ENCODE measurements at places on chromosomes 6 and 20.

GRCh38 chr6:121593011-121593641, 157.7 kb downstream of the GJA1 start:
- DNase-seq = no peak

GRCh38 chr6:137036566-137037300, 8.0 kb downstream of the IL20RA start:
- DNase-seq = no peak

GRCh38 chr20:52622081-52622480, 350.1 kb upstream of the TSHZ2 start:
- no peak for DNase-seq

GRCh38 chr20:32454164-32455145, 96.3 kb downstream of the ASXL1 start:
- no peak for DNase-seq

- DNase-seq = peak; percentile 7
Measured at GRCh38 chr6:166460473-166461437, 78.0 kb upstream of the MPC1 start.

DNA sequence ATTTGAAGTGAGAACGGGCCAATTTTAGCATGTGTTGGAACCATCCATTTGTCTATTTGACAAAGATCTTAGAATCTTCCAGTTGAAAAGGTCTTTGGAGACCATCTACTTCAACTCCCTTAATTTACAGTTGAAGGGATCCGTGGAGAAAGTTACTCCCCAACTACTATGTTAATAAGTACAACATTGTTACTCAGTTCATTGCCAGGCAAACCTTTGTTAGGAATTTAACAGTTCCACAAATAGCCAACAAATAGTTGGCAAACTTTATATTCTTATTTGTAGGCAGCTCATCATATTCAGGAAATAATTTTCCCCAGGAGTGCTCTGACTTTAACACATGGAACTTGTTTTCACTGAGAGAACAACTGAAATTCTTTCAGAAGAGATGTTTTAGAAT, 81.0 kb upstream of the FLRT3 start:
- DNase-seq = no peak

GRCh38 chr6:63560801-63561287, 11.4 kb upstream of the LOC128125822 start:
- no peak for DNase-seq

DNA sequence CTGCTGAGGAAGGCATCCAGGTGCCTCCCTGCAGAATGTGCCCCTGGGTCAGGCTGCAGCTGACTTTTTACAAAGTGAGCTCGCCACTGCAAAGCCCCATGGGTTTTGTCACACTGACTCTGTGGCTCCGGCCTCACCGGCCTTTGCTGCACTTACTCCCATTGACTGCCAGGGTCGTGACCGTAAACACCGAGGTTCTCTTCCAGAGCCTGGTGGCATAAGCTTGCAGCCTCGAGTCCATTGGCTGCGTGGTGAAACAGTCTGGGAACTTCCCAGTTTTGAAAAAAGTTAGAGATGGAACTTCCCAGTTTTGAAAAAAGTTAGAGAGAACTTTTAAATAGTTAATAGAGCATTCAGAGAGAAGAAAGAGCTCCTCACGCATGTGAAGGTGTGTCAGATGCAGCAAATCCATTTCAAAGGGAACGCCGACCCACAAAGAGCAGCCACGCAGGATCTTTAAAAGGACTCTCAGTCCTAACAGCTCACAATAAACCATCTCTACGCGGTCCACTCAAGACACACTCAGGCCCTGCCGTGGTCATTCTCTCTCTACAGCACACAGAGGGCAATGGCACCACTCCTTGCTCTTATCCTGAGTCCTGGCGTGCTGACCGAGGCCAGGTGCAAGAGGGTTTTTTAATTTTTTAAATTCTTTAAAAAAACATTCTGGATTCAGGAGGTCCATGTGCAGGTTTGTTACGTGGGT, 12.8 kb downstream of the RAMACL start:
- DNase-seq = no peak

DNA sequence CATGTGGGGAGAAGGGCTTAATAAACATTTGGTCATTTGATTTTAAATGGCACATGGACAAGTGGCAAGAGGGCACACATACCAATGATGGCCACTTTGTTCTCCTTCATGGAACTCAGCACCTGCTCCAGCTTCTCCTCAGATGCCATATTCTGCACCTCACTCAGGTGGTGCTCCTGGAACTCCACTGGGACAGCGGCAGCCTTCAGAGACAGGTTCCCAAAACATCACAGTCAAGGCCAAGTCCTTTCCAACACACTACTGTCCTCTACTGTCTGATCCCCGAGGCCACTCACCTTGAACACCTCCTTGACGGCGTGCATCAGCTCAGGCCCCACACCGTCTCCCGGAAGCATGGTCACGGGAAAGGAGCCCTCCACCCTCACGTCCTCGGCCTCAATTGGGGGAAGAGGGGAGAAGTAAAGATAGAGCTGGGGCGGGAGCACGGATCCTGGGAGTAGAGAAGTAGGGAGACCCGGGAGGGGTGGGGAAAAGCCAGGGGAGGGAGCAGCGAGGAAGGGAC, 591 bp downstream of the IDH3B start:
- no peak for DNase-seq

DNA sequence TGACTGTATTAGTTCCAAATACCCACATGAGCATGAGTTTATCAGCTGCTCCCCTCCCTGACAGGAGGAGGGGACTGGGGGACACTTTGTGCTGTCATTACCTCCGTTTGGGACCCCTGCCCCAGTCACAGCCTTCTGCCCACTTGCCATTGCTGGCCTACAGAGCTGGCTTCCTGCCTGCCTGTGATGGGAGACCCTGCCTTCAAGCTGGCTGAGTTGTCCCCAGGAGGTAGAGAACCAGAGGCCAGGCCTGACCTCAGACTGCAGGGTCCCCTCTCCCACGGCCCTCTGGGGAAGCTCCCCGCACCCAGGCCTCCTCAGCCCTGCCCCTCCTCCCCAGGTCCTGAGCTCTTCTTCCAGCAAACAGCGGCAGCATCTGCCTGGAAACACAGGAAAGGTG, 105.5 kb downstream of the JPH2 start:
- no peak for DNase-seq

GRCh38 chr20:17806739-17807441, 107.1 kb downstream of the BANF2 start:
- DNase-seq = peak; percentile 49

DNA sequence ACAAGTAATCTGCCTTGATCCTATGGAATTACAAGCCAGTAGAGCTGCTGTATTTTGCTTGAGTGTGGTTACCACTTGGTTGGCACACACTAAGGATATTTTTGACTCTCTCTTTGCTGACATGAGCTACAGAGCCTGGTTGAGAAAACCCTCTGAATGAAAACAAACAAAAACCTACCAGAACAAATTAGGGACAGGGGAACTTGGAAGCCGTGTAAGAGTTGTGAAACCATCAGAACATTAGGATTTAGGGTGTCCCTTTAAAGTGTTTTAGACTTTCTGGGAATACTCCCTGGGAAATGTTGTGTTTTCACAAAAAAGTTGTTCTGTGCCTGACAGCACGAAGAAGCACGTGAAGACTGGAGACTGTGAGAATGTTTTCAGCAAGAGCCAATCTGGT, 20.5 kb upstream of the PDE7B start:
- no peak for DNase-seq

GRCh38 chr20:47638851-47639250, 137.2 kb downstream of the NCOA3 start:
- DNase-seq = no peak

GRCh38 chr20:8414586-8415274, 282.7 kb downstream of the PLCB1 start:
- peak; percentile 45 for DNase-seq

GRCh38 chr6:106064756-106065155, 21.4 kb upstream of the PRDM1 start:
- no peak for DNase-seq

- DNase-seq = no peak
Measured at GRCh38 chr6:105645958-105646357, 243.1 kb upstream of the PREP start.

DNA sequence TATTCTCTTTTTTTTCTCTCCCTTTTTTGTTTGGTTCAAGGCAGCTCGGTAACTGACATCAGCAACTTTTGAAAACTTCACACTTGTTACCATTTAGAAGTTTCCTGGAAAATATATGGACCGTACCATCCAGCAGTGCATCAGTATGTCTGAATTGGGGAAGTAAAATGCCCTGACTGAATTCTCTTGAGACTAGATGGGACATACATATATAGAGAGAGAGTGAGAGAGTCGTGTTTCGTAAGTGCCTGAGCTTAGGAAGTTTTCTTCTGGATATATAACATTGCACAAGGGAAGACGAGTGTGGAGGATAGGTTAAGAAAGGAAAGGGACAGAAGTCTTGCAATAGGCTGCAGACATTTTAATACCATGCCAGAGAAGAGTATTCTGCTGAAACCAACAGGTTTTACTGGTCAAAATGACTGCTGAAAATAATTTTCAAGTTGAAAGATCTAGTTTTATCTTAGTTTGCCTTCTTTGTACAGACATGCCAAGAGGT, 10.6 kb downstream of the HEY2 start:
- no peak for DNase-seq

GRCh38 chr6:17959302-17959701, 28.1 kb downstream of the KIF13A start:
- no peak for DNase-seq

DNA sequence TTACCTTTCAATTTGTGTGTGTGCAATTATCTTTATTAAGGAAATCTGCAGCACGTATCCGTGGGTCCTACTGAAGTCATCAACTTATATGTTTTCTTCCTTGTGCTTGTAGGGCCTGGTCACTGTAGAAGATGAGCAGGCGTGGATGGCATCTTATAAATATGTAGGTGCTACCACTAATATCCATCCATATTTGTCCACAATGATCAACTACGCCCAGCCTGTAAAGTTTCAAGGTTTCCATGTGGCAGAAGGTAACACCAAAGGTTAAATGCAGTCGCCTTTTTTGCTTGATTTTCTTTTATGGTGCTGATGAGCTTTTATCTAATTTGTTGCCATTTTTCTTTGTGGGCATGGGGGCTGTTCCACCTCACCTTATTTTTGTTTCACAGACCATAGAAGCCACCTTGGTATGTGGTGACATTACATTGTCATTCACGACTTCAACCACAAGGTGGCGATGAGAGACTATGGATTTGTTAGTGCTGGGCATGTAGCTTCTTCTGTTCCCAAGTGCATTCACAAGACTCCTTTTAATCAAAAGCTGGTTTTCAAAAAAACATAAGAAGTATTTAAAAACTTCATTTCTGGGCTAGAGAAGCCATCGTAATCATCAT, 106.5 kb upstream of the LAMP5 start:
- peak; percentile 22 for DNase-seq

DNA sequence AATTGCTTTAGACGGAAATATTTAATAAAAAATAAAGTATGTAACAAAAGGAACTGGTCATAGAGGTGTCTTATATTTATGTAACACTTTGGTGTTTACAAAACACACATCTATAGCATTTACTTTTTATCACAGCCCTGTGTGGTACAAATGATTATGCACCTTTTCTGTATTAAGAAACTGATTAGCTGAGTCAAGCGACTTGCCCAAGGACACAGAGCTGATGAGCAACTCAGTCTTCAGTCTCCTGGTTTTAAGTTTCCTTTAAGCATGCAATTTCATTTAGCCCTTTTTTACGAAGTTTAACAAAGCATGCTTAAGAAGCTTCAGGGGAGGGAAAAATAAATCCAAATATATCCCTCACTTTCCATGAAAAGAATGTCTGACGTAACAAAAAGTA, 2.5 kb downstream of the DCDC2 start:
- no peak for DNase-seq
